ENCODE measurements at places on chromosomes 3 and 15.

DNA sequence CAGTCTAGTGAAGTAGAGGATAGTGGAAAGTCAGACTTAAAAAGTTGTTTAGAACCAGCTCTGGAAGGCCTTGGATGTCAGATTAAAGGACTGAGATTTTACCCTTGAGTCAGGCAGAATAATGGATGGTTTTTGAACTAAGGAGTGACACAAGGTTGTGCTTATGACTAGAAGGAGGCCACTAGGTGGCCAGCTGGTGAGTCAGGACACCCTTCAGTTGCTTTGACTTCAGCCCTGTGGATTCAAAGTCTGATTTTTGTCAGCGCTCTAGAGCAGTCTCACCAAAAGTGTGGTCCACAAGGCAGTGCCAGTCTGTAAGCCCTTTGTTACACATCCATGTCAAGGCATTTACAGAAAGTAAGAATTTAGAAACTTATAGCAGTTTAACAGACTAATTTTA, 3.8 kb upstream of the GABPB1 start:
- no peak for DNase-seq

DNA sequence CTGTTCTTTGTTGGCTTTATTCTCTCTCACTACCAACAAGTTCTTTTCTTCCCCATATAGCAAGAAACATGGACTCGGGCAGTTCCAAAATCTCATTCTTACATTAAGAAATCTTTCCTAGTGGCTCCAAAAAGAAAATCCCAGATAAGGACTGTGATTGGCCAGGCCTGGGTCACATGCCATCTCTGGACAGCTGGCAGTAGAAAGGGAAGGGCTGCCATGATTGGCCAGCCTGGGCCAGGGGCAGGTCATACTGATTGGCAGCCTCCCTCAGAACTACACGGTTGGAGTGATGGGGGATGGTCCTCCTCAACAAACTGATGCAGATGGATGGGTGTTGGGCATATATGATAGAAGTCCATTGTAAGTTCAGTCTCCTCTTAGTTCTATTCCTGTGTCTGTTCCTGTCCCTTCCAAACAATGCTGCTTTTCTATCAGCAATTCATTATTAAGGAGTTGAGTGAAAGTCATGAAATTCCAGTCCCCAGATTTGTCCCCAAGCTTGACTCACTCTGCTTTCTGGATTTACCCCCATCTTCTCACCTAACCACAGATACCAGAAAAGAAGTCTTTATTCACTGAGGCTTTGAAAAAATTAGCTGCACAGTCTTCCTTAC, 175.5 kb downstream of the ATG7 start:
- DNase-seq, result no peak

DNA sequence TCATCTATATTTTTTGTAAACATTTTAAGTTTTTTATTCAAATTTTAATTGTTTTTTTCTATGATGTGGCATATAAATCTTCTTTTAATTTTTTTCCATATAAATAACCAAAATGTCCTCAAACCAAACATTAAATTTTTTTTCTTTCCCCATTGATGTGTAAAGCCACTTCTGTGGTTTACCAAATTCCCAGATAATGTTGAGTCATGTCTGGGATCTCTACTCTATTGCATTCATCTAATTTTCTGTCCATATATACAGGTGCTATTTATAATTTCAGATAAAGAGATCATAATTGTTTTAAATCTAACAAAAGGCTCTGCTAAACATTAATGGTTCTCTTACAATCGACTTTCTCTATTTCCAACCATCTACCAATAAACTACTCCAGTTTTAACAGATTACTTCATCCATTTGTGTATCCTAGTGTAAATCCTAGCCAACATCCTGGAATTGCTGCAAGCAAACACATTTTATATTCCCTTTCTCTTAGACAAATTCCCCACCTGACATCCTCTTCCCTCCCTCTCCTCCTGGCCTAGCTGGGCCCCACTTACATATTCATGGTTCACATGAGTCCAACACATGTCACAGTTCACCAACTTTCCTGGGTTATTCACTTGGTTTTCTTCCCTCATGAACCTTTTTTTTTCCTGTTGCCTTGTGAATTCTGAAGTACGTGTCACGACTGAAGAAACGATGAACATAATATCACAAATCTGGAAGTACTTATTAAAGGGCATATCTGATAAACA, 368.0 kb upstream of the AGTR1 start:
- DNase-seq, result no peak

DNA sequence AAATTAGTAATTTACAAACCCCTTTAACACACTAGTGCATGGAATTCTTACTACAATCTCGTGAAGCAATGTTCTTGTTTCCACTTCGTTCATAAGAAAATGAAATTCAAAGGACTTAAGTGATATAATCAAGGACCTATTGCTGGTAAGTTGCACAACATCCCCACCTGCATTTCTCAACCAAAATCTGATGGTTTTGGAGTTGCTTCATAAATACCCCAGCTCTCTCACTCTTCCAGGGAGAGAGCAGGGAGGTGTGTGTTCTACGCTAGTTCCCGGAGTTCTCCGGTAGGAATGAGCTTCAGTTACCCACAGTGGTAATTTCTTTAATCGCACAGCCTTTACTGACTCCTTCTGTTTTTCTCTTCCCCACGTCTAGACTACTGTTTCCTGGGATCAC, 81.8 kb downstream of the LRRN1 start:
- DNase-seq, result no peak

DNA sequence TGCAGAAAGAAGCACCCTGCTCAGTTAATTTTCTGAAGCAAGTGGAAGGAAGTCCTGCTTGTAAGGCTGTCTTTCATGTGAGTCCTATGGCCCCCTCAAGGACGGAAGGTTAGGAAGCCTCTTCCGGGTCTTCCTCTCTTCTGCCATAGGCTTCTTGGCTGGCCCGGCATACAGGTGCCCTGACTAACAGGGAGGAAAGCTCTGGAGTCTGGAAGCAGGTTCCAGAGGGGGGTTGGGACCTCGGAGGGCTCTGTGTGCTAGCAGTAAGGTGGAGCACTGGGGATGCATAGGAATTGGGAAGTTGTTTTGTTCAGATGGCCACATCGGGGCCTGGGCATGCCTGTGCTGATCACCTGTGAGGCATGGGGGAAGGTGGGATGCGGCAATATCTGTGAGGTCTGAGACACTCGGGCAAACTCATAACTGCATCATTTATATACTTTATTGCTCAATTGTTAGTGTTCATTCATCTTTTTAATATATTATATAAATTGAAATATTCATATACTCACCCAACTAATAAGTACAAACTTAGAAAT, 49.6 kb downstream of the TRAK1 start:
- no peak for DNase-seq

DNA sequence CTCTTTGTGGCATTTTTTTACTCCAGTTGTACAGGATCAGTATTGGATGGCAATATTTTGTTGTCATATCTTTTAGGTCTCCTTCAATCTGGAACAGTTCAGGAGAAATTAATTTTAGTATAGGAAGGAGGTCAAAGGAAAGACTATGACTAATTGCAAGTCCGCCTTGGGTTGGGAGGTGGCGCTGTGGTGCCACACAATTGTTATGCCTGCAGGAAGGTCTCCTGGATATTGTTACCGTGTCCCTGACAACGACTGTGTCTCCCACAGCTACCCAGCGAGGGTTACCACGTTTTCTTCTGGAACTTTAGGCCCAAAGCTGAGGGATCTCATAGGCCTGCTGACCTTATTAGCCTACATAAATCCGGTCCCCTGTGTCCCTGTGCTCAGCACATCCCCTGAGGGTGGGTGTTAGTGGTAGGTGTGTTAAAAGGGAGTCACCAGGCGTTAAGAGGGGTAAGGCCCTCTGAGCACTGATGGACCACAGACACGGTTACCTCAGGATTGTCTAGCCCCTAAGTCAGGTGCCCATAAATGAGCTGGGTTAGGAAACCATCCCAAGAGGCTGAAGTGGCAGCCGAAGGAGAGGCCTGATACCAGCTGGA, 31.5 kb downstream of the KCNAB1 start:
- peak; percentile 18 for DNase-seq

- no peak for DNase-seq
Observed at GRCh38 chr3:194654443-194654842, 17.5 kb downstream of the LSG1 start.

Measured in NCI-H1092 (cell line).